ENCODE measurements at places on chromosomes 6 and 20. TPM values are rescaled to one million over a fixed set of nuclear protein-coding genes. Genes with fewer than 3 reads are reported as not detected.

- no peak for DNase-seq
Measured at GRCh38 chr20:54846948-54847347, 371.6 kb downstream of the DOK5 start.

Gene SCGN
- 18.1 TPM for total RNA-seq

DNA sequence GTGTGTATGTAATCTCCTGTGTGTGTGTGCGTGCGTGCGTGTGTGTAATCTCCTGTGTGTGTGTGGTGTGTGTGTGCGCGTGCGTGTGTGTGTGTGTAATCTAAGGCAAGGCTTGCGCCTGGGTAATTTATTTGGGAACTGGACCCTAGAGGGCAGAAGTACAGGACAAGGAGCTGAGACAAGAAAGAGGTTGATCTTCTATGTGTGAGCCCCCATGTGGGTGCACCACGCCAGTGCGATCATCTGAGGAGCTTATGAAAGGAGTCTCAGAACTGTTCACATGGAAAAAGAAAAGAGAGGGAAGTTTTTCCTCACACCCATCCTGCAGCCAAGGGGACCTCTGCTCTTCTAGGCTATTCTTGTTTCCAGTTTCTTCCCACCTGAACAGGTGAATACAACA, 220.1 kb upstream of the GGTLC1 start:
- no peak for DNase-seq

GRCh38 chr6:163417595-163417994, 3.1 kb downstream of the QKI start:
- no peak for DNase-seq

Gene HAO1
- not detected for total RNA-seq

DNA sequence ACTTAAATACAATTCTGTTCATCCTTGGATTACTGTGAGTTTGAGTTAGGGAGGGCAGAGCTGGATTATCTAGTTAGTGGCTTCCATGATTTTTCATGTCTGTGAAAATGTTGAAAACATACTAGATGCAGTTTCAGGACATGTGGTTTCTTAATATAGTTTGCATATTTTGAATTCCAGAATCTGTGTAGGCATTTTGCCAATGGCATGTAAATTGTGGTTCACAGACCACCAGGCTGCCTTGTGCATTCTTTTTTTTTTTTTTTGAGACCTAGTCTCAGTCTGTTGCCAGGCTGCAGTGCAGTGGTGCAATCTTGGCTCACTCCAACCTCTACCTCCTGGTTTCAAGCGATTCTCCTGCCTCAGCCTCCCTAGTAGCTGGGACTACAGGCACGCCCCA, 42.8 kb downstream of the CDC5L start:
- DNase-seq, result no peak

Gene ELOVL5
- total RNA-seq, result 251 TPM

DNA sequence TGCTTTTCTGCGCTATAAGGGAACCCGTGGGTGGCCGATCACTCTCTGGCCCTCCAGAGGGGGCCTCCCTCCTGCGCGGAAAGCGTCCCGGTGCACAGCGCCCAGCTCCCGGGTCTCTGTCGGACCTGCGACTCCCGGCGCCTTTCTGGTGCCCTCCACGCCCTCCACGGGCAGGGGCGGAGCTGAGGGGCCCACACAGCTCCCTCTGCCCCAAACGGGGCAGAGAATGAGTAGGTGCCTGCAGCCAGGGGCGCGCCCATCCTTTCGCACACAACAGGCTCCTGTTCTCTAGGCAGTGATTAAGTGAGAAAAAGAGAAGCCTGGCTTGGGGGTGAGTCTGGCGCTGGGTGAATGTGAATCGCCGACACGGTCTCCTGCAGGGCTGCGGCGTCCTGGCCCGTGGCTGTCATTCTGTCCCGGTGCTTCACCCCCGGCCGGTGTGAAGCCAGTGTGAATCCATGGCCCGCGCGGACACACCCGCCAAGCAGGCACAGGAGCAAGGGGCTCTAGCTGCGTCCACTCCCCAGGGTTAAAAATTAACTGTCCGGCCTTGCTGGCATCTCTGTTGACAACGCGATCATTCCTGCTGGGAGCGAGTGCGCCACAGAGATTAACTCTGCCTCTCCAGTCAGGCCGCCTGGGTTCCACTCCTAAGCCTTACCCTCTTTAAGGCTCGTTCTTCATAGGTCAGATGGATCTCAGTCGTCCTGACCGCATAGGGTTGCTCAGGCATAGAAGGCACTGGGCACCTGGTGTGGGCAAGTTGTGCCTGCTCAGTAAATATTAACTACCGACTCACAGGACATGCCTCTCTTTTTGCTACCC, 88.8 kb downstream of the PCSK2 start:
- no peak for DNase-seq

Gene CTNNBL1
- 28.4 TPM for total RNA-seq

Gene B3GAT2
- not detected for total RNA-seq

DNA sequence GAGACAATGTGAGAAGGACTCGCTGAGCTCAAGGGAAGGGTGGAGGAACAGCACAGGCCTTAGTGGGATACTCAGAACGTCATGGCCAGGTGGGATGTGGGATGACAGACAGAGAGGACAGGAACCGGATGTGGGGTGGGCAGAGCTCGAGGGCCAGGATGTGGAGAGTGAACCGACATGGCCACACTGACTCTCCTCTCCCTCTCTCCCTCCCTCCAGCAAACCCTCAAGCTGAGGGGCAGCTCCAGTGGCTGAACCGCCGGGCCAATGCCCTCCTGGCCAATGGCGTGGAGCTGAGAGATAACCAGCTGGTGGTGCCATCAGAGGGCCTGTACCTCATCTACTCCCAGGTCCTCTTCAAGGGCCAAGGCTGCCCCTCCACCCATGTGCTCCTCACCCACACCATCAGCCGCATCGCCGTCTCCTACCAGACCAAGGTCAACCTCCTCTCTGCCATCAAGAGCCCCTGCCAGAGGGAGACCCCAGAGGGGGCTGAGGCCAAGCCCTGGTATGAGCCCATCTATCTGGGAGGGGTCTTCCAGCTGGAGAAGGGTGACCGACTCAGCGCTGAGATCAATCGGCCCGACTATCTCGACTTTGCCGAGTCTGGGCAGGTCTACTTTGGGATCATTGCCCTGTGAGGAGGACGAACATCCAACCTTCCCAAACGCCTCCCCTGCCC, 1.7 kb downstream of the TNF start:
- DNase-seq, result no peak

Gene SLC22A16
- 0.82 TPM for total RNA-seq

Gene PHACTR3
- 1.4 TPM for total RNA-seq

Gene SIRPG
- not detected for total RNA-seq

DNA sequence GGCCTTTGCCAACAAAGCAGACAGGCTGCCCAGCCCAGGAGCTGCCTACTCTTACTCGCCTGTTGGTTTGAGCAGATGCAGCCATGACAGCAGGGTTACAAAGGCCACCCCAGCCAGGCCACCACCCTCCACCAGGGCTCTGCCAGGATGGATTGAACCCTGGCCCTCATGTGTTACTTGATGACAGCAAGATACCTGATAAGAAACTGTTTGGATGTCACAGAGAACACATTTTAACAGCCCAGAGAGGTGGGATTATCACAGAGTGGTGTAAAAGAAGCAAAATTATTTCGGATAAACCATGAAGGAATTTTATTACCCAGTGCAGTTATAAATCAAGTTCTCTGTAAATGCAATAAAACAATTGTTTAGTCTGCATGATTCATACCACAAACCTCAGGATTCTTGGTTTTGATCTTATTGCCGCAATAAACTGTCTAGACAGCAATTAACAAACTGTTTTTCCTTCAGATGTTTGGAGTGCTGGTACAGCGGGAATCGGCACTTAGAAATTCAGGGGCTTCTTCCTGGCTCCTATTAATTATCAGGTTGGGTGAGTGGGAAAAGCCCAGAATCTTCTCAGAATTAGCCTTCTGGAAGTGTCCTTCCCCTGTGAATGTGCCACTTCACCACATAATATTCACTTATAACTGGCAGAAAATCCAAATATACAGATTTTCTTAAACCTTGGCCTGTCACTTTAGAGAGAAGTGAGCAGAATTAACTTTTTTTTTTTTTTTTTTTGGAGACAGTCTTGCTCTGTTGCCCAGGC, 58.0 kb upstream of the SALL4 start:
- no peak for DNase-seq

DNA sequence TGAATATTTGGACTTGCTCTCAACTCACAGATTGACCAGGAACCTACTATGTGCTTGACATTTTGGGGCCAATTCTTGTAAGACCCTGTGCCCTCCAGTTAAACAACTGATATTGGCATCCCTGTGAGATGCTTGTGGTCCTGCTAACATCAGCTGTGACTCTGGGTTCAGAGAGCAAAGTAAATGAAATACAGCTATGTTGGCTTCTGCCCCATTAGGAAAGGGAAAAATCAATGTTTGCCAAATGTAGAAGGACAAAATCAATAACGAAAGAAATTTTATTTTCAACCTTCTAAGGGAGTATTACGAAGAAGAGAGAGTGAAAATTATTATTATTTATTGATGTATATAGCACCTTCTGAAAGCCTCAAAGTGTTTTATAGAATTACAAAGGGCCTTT, 266.9 kb upstream of the ARID1B start:
- DNase-seq, result no peak

Gene PMEPA1
- total RNA-seq, result 20.4 TPM

Gene PTK6
- 0.28 TPM for total RNA-seq

Gene KCNK5
- 4.8 TPM for total RNA-seq

DNA sequence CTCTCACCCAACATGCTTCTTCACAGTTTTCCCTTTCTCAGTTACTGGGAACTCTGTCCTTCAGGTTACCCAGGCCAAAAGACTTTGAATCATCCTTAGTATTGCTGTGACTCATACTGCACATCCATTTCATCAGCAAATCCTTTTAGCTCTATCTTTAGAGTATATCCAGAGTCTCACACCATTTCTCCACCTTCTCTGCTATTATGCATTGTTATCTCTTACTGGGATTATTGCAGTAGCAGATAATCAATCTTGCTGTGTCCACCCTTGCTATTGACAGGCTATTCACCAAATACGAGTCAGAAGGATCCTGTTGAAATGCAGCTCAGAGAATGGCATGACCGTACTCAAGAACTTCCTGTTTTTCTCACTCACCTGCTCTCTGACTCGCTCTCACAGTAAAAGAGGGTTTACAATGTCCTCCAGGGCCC, 57.3 kb downstream of the BCKDHB start:
- no peak for DNase-seq

Gene EBF4
- 7.5 TPM for total RNA-seq

Gene BNIP5
- not detected for total RNA-seq

Gene SYNGAP1
- total RNA-seq, result 10.4 TPM

DNA sequence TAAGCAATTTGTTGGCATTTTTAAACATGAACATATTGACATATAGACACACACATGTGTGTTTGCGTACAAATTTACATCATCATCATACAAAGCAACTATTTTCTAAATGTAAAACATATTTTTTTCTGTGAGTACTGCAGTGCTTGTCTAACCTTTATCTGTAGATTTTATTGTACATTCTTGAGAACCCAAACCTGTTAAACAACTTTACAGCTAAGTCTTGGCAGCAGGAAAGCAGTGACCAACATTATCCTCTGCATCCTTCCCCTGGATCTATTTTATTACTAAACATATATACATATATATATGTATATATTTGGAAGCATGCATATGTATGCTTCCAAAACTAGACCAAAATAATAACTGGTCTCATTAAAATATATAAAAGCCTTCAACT, 10.4 kb upstream of the PLCB1 start:
- DNase-seq, result no peak

DNA sequence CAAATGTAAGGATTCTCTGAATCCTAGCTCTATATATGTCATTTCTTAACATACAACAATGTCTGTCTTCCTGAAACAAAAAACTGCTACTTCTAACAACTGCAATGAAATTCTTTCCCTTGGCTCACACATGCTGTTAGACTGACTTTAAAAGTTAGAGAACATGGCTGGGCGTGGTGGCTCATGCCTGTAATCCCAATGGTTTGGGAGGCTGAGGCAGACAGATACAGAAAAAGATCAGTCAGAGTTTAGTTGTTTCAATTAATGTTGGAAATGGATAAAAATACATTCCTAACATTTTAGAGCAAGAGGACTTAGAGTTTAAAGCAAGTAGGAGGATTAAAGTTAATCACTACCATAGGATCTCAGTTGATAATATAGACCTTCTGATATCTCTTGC, 28.7 kb upstream of the KIAA1586 start:
- DNase-seq, result no peak

Gene CST11
- not detected for total RNA-seq

Gene CLIC5
- total RNA-seq, result 9.4 TPM
